ENCODE measurements at places on chromosomes 13 and 19. TPM values are rescaled to one million over a fixed set of nuclear protein-coding genes. Genes with fewer than 3 reads are reported as not detected.

C19orf25 gene
- 36.0 TPM for total RNA-seq

TMEM59L gene
- 6.4 TPM for total RNA-seq

GDF15 gene
- total RNA-seq: 14.4 TPM

SAFB gene
- total RNA-seq: 151 TPM

ZNF616 gene
- 24.0 TPM for total RNA-seq

All from progenitor cell of endocrine pancreas (in vitro differentiated cells).